Cardiac muscle cell (in vitro differentiated cells and primary cell): ENCODE measurements at places on chromosomes 4 and X.

DNA sequence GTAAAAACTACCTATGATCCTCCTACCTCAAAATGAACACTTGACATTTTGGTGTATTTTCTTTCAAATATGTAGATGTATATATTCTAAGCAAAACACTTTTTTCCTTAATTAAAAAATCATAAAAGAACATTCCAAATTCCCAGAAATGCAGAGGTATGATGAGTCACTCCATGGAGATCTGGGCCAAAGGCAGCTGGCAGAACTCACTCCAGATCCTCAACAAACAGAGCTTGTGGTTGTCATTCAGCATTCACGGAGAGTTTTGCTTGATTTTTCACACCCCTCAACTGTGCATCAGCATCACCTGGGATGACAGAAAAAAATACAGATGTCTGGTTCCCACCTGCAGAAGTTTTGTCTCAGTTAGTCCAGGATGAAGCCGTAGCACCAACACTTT lies 144.6 kb downstream of the KIT start:
- no peak for DNase-seq
- H3K27me3 ChIP-seq, result no peaks in the 10 kb centered on the region
- H3K4me3 ChIP-seq, result no peak overlapping the region
- H3K27ac ChIP-seq, result no peak overlapping the region

DNA sequence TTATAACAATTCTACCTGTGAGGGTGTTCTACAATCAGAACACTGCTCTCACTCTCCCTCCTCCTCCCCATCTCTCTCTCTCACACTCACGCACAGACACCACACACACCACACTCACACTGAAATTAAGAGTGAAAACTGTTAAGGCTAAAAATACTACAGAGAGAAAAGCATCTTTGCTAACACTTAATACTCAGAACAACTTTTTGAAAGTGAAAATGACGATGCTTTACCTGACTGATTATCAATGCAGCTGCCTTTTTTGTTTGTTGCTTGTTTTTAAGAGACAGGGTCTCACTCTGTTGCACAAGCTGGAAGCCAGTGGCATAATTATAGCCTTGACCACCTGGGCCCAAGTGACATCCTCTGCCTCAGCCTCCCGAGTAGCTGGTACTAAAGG lies 222.4 kb downstream of the APBB2 start:
- H3K36me3 ChIP-seq, result no peaks in the 10 kb centered on the region
- no peak overlapping the region for H3K4me3 ChIP-seq
- H3K27ac ChIP-seq, result no peak overlapping the region
- no peaks in the 10 kb centered on the region for H3K4me1 ChIP-seq
- peak; percentile 7 for DNase-seq

- H3K27me3 ChIP-seq, result no peaks in the 10 kb centered on the region
- no peak overlapping the region for H3K4me3 ChIP-seq
- no peaks in the 10 kb centered on the region for H3K36me3 ChIP-seq
- H3K4me1 ChIP-seq, result no peaks in the 10 kb centered on the region
- no peak overlapping the region for H3K27ac ChIP-seq
- DNase-seq, result no peak
These were observed 901.6 kb upstream of the NDST4 start for GRCh38 chr4:116015062-116015461.

GRCh38 chrX:24515447-24515846 lies 50.4 kb downstream of the PDK3 start:
- peaks cover 9% of the 10 kb centered on the region for H3K36me3 ChIP-seq
- H3K4me1 ChIP-seq, result no peaks in the 10 kb centered on the region
- no peak overlapping the region for H3K27ac ChIP-seq

- no peaks in the 10 kb centered on the region for H3K36me3 ChIP-seq
- H3K27me3 ChIP-seq, result no peaks in the 10 kb centered on the region
- DNase-seq, result no peak
- H3K4me3 ChIP-seq, result no peak overlapping the region
These were observed 77.6 kb upstream of the PCDH7 start for GRCh38 chr4:30642567-30642966.

GRCh38 chr4:125891597-125892258 lies 577.0 kb downstream of the FAT4 start:
- H3K27me3 ChIP-seq, result no peaks in the 10 kb centered on the region
- no peak for DNase-seq
- H3K4me1 ChIP-seq, result no peaks in the 10 kb centered on the region

GRCh38 chrX:107565015-107565414 lies 63.3 kb upstream of the PRPS1 start:
- DNase-seq, result no peak
- H3K4me1 ChIP-seq, result peaks cover 3% of the 10 kb centered on the region
- no peaks in the 10 kb centered on the region for H3K36me3 ChIP-seq
- no peak overlapping the region for H3K27ac ChIP-seq
- no peaks in the 10 kb centered on the region for H3K27me3 ChIP-seq

DNA sequence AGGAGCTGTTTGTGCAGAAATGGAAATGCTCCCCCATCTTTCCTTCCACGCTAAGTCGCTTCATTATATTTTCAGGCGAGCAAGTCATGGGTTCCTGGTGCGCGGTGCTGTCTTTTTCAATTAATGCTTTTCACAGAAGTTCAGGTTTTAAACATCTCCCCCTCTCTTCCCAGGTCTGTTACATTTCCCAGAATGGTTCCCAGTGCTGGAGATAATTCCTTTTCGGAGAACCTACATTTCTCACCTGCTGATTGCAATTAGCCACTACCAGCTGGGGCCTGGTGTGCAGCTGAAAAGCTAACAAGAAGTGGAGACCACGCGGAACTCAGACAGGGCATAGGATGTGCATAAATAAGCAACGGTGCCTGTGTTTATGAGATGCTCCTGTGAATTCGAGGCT lies 217.8 kb downstream of the MID1IP1 start:
- DNase-seq, result no peak
- no peaks in the 10 kb centered on the region for H3K27me3 ChIP-seq
- no peak overlapping the region for H3K27ac ChIP-seq
- peaks cover 11% of the 10 kb centered on the region for H3K4me1 ChIP-seq

DNA sequence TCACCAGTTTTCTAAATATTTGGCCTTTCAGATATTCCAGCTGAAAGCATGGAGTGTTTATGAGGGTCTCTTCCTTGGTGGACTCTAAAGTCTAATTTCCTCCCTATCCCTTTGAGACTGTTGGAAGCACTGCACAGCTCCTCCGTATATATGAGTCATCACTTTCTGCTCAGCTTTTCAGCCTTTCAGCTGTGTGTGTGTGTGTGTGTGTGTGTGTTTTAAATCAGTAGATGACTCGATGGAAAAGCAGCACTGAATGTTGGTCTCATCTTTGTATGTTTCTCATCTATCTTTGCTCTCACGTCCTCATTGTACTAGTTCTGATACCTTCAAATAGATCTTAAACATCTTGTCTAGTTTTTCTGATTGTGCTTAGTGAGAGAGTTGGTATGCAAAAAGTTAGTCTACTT lies 81.6 kb downstream of the ZFX start:
- H3K27ac ChIP-seq, result no peak overlapping the region
- no peaks in the 10 kb centered on the region for H3K27me3 ChIP-seq
- no peak for DNase-seq
- no peaks in the 10 kb centered on the region for H3K4me1 ChIP-seq

DNA sequence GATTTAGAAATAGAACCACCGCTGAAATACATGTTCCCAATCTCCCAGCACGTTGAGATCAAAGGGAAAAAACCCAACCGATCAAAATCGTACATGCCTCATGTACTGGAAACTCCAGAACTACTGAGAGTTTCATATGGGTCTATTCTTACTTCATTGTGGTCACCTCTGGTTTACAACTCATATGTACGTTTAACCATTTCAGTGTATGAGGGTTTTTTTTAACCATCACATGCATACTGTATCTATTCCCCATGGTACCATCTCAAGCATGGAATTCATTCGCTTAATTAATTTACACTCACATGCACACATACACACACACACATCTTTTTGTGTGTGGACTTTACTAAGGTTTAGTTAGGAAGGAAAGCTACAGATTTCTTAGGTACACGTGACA lies 46.0 kb upstream of the CLNK start:
- no peak overlapping the region for H3K4me3 ChIP-seq
- H3K4me1 ChIP-seq, result no peaks in the 10 kb centered on the region
- H3K27me3 ChIP-seq, result no peaks in the 10 kb centered on the region
- no peak for DNase-seq
- no peaks in the 10 kb centered on the region for H3K36me3 ChIP-seq

DNA sequence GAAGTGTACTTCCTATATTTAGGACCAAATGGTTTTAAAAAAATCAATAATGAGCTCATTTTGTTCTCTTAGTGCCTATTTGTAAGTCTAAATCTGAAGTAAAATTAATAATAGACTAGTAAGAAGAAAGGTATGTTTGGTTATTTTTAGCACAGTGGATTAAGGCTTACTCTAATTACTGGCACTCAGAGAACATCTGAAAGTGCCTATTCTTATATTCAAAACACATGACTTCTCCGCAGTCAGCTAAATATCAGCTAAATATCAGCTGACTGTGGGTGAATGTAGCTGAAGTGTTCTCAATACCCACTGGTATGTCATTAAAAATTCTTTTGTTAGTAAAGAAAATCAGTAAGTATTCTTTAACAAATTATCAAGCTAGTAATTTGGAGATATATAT lies 6.0 kb downstream of the AP1S2 start:
- H3K36me3 ChIP-seq, result peaks cover 21% of the 10 kb centered on the region
- no peak for DNase-seq
- no peaks in the 10 kb centered on the region for H3K27me3 ChIP-seq
- no peak overlapping the region for H3K4me3 ChIP-seq
- H3K27ac ChIP-seq, result peak overlapping the region; percentile 81
- H3K4me1 ChIP-seq, result peaks cover 45% of the 10 kb centered on the region

GRCh38 chr4:2254665-2255500 lies 7.0 kb downstream of the MXD4 start:
- no peak for DNase-seq
- H3K4me1 ChIP-seq, result no peaks in the 10 kb centered on the region
- H3K36me3 ChIP-seq, result peaks cover 9% of the 10 kb centered on the region
- H3K27ac ChIP-seq, result no peak overlapping the region
- no peak overlapping the region for H3K4me3 ChIP-seq

GRCh38 chr4:89939994-89940393 lies 45.3 kb downstream of the MMRN1 start:
- DNase-seq, result peak; percentile 47

- no peaks in the 10 kb centered on the region for H3K27me3 ChIP-seq
- H3K4me1 ChIP-seq, result no peaks in the 10 kb centered on the region
- no peak overlapping the region for H3K27ac ChIP-seq
- no peaks in the 10 kb centered on the region for H3K36me3 ChIP-seq
These were observed 189.6 kb upstream of the NHS start for GRCh38 chrX:17185431-17185830.

- no peaks in the 10 kb centered on the region for H3K27me3 ChIP-seq
- DNase-seq, result peak; percentile 72
- no peak overlapping the region for H3K4me3 ChIP-seq
- peaks cover 19% of the 10 kb centered on the region for H3K4me1 ChIP-seq
- no peaks in the 10 kb centered on the region for H3K36me3 ChIP-seq
- H3K27ac ChIP-seq, result no peak overlapping the region
These were observed 102.9 kb upstream of the PAQR3 start for GRCh38 chr4:79042079-79042674.

DNA sequence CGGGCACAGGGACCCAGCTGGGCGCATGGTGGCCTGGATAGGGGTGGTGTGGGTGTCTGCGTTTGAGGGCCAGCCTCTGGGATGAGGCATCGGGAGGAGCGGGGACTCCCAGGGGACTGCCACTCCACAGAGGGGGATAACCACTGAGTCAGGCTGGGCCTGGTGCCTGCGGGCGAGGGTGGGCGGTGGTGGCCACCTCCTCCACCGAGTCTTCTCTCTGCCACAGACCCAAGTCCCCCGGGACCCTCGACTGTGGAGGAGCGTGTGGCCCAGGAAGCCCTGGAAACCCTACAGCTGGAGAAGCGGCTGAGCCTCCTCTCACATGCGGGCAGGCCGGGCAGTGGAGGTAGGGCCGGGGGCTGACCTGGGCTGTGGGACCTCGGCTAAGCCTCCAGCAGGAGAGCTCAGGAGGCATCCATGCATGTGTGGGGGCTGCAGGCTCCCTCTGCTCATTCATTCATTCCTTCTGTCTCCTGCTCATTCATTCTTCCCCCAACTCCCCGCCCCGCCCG lies 26.4 kb downstream of the DOK7 start:
- H3K27ac ChIP-seq, result no peak overlapping the region
- H3K4me1 ChIP-seq, result peaks cover 14% of the 10 kb centered on the region
- H3K4me3 ChIP-seq, result no peak overlapping the region
- peaks cover 7% of the 10 kb centered on the region for H3K27me3 ChIP-seq

GRCh38 chr4:71257761-71258160 lies 81.1 kb upstream of the SLC4A4 start:
- H3K4me1 ChIP-seq, result peaks cover 23% of the 10 kb centered on the region
- no peak for DNase-seq
- H3K27ac ChIP-seq, result no peak overlapping the region
- no peaks in the 10 kb centered on the region for H3K36me3 ChIP-seq

DNA sequence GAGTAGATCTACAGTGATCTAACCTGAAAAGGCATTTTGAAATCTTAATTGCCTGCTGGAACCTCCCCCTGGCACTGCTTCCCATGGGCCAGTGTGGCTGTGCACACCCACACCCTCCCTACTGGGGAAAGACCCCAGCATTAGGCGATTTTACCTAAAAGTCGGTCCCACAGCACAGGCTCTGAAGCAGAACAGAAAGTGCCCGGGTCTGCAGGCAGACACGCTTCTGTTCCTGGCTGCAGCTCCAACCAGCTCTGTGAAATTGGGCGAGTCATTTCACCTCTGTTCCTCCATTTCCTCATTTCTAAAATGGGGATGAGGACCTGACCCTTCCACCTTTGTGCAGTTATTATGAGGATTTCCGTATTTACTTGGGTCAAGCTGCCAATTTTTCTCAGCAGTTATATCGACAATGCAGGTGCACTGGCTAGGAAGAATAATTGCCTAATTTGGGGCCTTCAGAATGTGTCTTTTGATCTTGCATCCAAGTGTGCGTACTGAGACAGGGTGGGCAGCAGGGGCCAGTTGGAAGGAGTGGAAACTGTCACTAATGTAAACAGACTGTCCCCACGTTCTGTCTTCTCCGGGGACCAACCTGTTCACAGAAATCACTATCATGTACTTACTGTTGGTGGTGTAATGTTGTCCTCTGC lies 7.1 kb downstream of the KLF3 start:
- H3K4me3 ChIP-seq, result no peak overlapping the region
- peaks cover 64% of the 10 kb centered on the region for H3K4me1 ChIP-seq
- no peak for DNase-seq
- no peaks in the 10 kb centered on the region for H3K36me3 ChIP-seq
- H3K27ac ChIP-seq, result no peak overlapping the region

DNA sequence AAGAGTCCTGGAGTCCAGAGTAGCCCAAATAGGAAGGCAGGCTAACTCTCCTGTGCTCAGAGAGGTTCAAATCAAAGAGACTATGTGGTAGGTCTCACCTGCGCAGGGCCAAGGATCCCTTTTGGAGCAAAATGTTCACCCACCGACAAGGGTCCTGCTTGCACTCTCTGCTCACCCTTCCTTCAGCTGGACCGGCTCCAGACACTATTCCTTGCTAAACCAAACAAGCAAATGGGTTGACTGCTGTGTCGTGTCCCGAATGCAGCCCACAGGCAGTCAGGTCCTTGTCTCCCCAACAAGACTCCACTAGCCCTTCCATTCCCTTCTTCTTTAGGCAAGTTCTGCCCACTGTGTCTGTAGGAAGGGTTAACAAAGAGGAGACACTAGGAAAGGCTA lies 760 bp downstream of the TRMT2B start:
- no peaks in the 10 kb centered on the region for H3K36me3 ChIP-seq
- no peaks in the 10 kb centered on the region for H3K27me3 ChIP-seq
- H3K4me1 ChIP-seq, result no peaks in the 10 kb centered on the region
